ENCODE measurements at places on chromosomes 4 and X. TPM values are rescaled to one million over a fixed set of nuclear protein-coding genes. Genes with fewer than 3 reads are reported as not detected.

Gene PLXNB3
- total RNA-seq: 1.2 TPM

DNA sequence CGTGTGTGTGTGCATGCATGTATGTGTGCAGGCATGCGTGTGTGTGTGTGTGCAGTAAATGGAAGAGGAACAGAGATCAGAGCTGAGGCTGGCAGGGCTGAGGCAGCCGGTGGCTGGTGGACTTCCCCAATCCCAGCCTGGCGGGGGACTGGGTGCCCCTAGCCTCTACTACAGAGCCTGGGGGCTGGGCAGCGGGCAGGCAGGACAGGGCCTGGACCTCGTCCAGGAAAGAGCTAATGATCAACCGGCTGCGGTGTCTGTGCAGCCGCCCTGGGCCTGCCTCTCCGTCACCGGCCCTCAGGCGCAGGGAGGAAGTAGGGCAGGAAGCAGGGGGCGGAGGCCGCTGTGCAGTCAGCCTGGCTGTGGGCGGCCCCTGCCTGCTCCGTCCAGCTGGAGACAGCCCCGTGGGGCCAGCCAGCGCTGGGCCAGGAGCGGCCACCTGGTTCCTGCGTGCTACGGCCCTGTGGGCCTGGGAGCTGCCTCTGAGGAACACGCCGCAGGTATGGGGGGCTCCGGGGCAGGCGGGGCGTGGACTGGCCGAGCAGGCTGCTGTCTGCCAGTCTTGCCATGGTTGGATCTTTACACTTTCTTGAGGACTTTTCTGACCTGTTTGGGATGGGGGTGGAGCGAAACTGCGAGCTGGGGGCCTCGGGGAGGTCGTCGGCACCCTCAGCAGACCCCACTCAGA is at the start of gene SH3TC1:
Gene SH3TC1, plus strand, starts transcription at position 385 of the 688 bp plus-strand sequence. CDS start 5,905 bp downstream, outside the sequence.
- H3K36me3 ChIP-seq: no peaks in the 10 kb centered on the region
- H3K4me1 ChIP-seq: peaks cover 64% of the 10 kb centered on the region
- peak within 1 kb of the TSS; percentile 73 for H3K4me3 ChIP-seq
- peak; percentile 86 for DNase-seq

DNA sequence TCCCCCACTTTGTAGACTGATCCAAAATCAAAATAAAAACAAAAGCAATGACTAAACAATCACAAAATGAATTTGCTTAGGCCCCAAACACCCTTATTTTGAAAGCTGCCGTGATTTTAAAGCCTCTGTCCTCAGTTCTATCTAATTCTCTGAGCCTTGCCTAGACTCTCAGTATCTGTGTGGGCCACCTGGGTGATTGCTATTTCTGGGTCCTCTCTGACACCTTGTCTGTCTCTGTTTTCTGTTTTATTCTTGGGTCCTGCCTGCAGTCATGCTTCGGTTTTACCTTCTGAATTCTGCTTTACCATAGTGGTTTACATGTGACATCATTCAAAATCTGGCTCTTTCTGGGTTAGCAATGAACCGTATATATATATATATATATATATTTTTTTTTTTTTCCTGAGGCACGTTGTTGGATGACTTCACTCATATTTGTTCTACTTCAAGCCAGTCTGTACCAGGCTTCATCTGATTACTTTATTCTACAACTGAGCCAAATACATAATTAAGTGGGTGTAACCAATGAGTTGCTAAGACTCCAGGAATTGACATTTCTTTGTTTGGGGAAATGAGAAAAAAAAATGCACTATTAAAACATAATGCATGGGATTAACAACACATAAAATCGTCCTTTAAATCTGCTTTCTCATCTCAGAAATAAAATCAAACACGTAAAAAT is 710.7 kb upstream of the SLIT2 start:
- H3K4me3 ChIP-seq: no peak overlapping the region
- H3K27me3 ChIP-seq: no peaks in the 10 kb centered on the region
- DNase-seq: no peak
- H3K4me1 ChIP-seq: no peaks in the 10 kb centered on the region
- no peak overlapping the region for H3K27ac ChIP-seq

Gene GATA1
- not detected for total RNA-seq

DNA sequence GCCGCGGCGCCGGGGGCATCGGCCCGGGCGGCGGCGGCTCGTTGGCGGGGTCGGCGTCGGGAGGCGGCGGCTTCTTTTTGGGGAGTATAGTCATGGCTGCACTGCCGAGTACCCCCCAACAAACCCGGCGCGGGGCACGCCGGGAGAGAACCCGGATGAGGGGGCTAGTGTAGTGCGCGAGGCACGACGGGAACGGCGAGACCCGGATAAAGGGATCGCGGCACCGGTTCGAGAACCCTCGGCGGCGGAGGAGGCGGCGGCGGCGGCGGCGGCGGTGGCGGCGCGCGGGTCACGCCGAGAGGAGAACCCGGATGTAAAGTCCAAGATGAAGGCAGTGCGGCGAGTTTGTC is at the start of gene OTUD5:
Gene OTUD5, minus strand, starts transcription at position 131 of the 350 bp plus-strand sequence. Its CDS starts 37 bp downstream, at position 94.
- H3K36me3 ChIP-seq: no peaks in the 10 kb centered on the region
- H3K4me1 ChIP-seq: peaks cover 69% of the 10 kb centered on the region
- H3K27me3 ChIP-seq: no peaks in the 10 kb centered on the region
- H3K27ac ChIP-seq: peak within 1 kb of the TSS; percentile 98

DNA sequence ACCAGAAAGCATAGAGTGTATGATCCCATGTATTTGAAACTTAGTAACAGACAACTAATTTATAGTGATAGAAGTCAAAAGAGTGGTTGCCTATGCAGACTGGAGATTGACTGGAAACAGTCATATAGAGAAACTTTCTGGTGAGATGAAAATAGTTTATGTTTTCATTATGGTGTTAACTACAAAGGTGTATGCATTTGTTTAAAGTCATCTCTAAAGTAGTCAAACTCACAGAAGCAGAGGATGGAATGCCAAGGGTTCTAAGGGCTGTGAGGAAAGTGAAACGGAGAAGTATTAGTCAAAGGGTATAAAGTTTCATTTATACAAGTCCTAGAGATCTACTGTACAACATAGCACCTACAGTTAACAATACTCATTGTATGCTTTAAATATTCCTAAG is 45.8 kb downstream of the ENOX2 start:
- no peak for DNase-seq
- no peak overlapping the region for H3K4me3 ChIP-seq
- no peaks in the 10 kb centered on the region for H3K27me3 ChIP-seq
- H3K27ac ChIP-seq: no peak overlapping the region

- H3K36me3 ChIP-seq: no peaks in the 10 kb centered on the region
- no peak overlapping the region for H3K4me3 ChIP-seq
- H3K27me3 ChIP-seq: no peaks in the 10 kb centered on the region
- DNase-seq: no peak
- no peak overlapping the region for H3K27ac ChIP-seq
- H3K4me1 ChIP-seq: no peaks in the 10 kb centered on the region
These were observed 295.2 kb upstream of the DIAPH2 start for GRCh38 chrX:96389281-96390047.

Gene USP53
- total RNA-seq: 11.0 TPM

- H3K27me3 ChIP-seq: no peaks in the 10 kb centered on the region
- no peak overlapping the region for H3K4me3 ChIP-seq
- DNase-seq: no peak
- H3K36me3 ChIP-seq: no peaks in the 10 kb centered on the region
- no peaks in the 10 kb centered on the region for H3K4me1 ChIP-seq
These were observed 388.9 kb downstream of the SPRY1 start for GRCh38 chr4:123785538-123785937.

Gene MID1
- 1.2 TPM for total RNA-seq

Gene ZDHHC15
- total RNA-seq: not detected

GRCh38 chr4:56742080-56742871 is 61.2 kb upstream of the HOPX start:
- H3K27me3 ChIP-seq: no peaks in the 10 kb centered on the region
- no peak overlapping the region for H3K27ac ChIP-seq
- no peak for DNase-seq
- H3K4me3 ChIP-seq: no peak overlapping the region

DNA sequence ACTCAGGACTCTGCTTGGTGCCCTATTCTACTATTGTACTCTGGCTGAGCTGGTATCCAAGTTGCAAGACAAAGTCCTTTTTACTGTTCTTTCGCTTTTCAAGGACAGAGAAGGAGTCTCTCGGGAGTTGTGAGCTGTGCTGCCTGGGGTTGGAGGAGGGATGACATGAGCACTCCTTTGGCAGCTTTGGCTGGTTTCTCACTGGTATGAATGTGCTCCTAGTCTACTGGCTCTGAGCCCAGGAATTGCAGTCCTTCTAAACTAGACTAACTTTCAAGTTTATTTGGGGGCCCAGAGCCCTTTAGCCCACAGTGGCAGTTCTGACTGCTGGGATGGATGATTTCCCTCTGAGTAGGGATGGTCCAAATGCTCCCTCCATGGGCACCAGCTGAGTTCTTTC is 997.1 kb downstream of the RAB28 start:
- peaks cover 20% of the 10 kb centered on the region for H3K4me1 ChIP-seq
- H3K4me3 ChIP-seq: no peak overlapping the region
- no peak overlapping the region for H3K27ac ChIP-seq

- DNase-seq: no peak
- no peak overlapping the region for H3K27ac ChIP-seq
- no peak overlapping the region for H3K4me3 ChIP-seq
- H3K4me1 ChIP-seq: no peaks in the 10 kb centered on the region
- no peaks in the 10 kb centered on the region for H3K27me3 ChIP-seq
- H3K36me3 ChIP-seq: no peaks in the 10 kb centered on the region
These were observed 13.0 kb downstream of the TMEM164 start for GRCh38 chrX:110015915-110016314.

GRCh38 chr4:38860788-38861424 is 4.3 kb upstream of the TLR6 start:
- no peak overlapping the region for H3K4me3 ChIP-seq
- peaks cover 20% of the 10 kb centered on the region for H3K4me1 ChIP-seq
- DNase-seq: peak; percentile 66

Gene CCDC158
- total RNA-seq: not detected

- H3K27me3 ChIP-seq: no peaks in the 10 kb centered on the region
- peak overlapping the region; percentile 75 for H3K27ac ChIP-seq
- no peak overlapping the region for H3K4me3 ChIP-seq
- no peak for DNase-seq
- peaks cover 9% of the 10 kb centered on the region for H3K36me3 ChIP-seq
- peaks cover 46% of the 10 kb centered on the region for H3K4me1 ChIP-seq
These were observed 28.8 kb downstream of the SH3TC1 start for GRCh38 chr4:8227771-8228318.

GRCh38 chr4:123304151-123304964 is 92.2 kb upstream of the SPRY1 start:
- no peaks in the 10 kb centered on the region for H3K36me3 ChIP-seq
- no peak overlapping the region for H3K4me3 ChIP-seq
- H3K4me1 ChIP-seq: peaks cover 12% of the 10 kb centered on the region

DNA sequence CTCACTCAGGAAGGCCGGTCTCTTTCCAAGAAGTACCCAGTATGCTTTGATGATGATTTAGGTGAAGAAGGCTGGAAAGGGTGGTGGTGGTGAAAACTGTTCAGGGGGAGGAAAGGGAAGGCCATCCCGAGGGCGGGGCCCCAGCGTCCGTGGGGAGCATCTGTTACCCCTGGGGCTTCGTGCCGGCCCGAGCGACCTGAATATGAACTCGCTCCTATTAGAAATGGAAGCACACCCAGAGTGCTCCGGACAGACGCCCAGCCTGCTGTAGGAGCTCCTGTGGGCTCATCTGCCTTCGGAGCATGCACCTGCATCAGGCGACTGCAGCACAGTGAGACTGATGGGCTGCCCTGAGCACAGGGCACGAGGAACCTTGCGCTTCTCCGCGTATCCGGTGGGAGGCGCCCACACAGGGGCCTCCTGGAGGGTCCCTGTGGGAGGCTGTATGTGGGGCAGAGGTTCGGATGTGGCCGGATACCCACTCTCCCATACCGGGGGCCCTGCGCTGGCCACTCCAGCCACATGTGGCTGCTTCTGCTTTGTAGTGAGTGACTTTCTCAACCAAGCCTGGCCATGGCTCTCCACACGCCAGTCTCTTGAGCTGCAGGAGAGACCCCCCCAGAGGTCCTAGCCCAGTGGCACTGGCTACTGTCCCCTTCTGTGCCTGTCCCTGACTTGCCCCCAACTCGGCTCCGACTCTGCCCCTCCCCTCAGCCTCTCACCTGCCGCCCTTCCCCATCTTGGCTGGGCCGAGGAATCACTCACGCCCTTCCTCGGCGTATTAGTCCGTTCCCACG is 36.7 kb downstream of the FGFRL1 start:
- no peaks in the 10 kb centered on the region for H3K36me3 ChIP-seq
- no peak for DNase-seq
- no peak overlapping the region for H3K4me3 ChIP-seq
- no peak overlapping the region for H3K27ac ChIP-seq
